Activated T-helper 2 cell treated with anti-CD3 and anti-CD28 coated beads, Interferon-gamma antibody, Interleukin-2, Interleukin-4, amounts not matched to agents 10 μg/mL and 5 μg/mL and 100 μg/mL, durations not matched to agents 14 hours and 24 hours and 36 hours (primary cell): ENCODE measurements at places on chromosomes 7 and 10. TPM values are rescaled to one million over a fixed set of nuclear protein-coding genes. Genes with fewer than 3 reads are reported as not detected.

DNA sequence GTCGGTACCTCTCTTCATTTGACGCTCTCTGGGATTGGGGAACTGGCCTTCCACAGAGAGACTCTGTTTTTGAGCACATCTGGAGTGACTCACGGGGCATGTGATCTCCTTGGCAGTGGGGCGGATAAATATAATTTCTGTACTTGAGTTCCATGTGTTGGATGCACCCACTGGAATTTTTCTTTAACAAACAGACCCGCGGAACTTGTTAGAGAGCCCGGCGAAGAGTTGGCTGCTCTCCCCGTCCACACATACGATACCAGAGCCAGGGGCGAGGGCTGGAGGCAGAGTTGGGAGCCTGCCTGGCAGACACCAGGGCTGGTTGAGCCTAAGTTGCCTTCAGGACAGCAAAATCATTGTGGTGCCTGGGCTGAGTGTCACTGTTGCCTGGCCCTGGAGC is at the start of gene FAM180A:
Gene FAM180A, minus strand, starts transcription at position 44 of the 400 bp plus-strand sequence. CDS start 233 bp downstream, outside the sequence.
- no peak within 1 kb of the TSS for H3K4me3 ChIP-seq
- no peaks in the 10 kb centered on the region for H3K4me1 ChIP-seq
- H3K27ac ChIP-seq = no peak within 1 kb of the TSS
- no peak for DNase-seq

Gene RET
- 0.21 and 0.59 TPM in 2 replicates for total RNA-seq

- no peaks in the 10 kb centered on the region for H3K27me3 ChIP-seq
- peaks cover 9% of the 10 kb centered on the region for H3K4me1 ChIP-seq
- no peak for DNase-seq
Observed at GRCh38 chr7:93165447-93165846, 17.3 kb upstream of the SAMD9L start.

Gene TBXAS1
- 1.7 and 2.0 TPM in 2 replicates for total RNA-seq

DNA sequence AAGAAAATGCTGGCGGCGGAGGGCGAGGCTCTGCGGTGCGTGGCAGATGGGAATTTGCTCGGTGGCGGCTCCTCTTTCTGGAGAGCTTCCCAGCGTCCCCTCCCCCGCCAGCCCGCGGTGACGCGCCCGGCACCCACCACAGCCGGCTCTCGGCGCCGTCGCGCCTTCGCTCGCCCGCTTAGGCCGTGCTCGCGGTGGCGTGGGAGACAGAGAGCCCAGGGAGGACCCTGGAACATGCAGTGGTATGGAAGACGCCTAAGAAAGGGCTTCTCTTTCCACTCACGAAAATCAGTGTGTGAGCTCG is 576 bp upstream of the CSGALNACT2 start:
- H3K4me1 ChIP-seq = peaks cover 57% of the 10 kb centered on the region
- peak overlapping the region; percentile 96 for H3K4me3 ChIP-seq
- no peaks in the 10 kb centered on the region for H3K27me3 ChIP-seq

DNA sequence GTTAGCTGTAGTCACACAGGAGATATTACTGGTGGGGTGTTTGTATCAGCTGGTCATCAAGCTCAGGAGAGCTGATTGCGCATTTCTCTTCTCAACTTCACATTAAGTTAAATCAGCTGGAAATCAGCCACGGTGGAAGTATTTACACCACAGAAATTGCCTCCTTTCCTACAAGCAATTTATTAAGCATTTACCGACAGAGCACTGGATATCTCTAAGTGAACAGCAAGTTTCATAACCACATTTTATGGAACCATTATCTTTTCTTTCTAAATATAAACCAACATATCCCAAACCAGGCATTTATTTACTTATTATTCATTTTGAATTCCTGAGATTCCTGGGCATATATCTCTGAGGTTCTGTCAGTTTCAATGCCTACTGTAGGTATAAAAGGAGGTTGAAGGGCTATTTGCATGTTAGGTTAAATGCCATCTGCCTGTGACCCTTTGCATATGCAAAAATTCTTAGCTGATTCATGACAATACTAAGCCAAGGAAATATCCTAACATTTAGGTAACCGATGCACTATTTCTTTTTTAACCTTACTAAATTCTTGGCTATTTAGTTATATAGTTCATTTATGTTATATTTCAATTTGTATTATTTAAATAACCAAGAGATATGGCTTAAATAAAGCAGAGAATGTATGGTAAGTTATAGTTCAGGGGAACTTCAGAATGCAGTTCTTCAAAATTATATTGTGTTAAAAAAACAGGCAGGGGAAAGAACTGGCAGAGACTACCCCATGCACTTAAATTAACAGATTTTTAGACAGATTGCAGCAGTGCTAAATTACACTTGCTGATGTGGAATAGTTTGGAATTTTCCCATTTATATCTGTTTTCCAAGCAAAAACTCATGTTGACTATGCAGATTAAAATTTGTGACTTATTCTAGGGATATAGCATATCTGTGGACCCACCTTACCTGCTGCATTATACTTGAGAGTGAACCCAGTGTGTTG is 56.8 kb downstream of the DYNC1I1 start:
- no peak for DNase-seq
- H3K27me3 ChIP-seq = no peaks in the 10 kb centered on the region
- no peak overlapping the region for H3K27ac ChIP-seq
- H3K4me3 ChIP-seq = no peak overlapping the region

Gene FAM170B
- not detected in 2 replicates for total RNA-seq

DNA sequence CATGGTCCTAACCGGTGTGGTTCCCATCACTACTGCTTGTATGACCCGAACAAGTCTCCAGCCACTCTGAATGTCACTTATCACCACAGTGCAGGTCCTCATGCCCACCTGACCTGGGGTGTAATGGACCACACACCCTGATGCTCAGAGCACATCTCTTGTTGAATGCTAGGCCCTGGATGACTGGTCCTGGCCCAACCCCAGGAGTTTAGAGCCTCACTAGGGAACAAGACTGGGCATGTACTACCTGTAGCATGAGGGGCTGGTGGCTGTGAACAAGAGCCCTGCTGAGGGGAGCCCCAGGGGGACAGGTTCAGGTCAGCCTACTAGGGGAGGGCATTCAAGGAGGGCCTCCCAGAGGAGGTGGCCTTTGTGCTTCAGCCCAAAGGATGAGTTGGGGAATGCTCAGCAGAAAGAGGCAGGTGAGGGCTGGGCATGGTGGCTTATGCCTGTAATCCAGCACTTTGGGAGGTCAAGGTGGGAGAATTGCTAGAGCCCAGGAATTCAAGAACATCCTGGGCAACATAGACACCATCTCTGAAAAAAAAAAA is 31.2 kb downstream of the ZMIZ1 start:
- no peak overlapping the region for H3K27ac ChIP-seq
- H3K4me3 ChIP-seq = no peak overlapping the region
- no peak for DNase-seq
- H3K27me3 ChIP-seq = no peaks in the 10 kb centered on the region

DNA sequence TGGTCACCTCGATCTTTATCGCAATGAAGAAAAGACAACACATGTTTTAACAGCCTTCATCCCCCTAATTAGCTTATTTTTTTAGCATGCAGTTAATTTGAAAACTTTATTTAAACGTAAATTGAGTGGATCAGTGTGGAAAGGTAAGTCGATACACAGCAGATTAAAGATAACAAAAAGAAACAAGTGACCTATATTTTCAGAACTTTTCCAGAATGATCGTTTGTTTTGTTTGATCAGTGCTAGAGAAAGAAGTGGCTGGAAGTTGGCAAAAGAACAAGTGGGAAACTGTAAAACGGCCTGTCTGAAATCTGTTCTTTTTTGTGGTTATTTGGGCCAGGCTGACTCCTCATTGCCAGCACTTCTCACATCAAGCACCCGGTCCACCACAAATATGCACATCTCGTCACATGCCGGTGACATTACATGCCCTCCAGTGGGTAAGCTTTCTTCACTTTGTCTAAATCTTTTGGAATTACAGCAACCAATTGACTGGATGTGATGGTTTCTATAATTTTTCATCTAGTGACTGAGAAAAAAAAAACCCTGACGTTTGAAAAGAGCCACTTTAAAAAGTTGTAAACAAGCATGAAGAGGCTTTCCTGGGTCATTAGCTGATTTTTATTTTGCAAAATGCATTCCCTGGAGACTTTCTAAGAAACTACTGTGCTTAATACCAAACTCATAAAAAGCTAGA is 33.2 kb downstream of the C7orf33 start:
- H3K4me3 ChIP-seq = no peak overlapping the region
- peaks cover 5% of the 10 kb centered on the region for H3K27me3 ChIP-seq
- H3K27ac ChIP-seq = no peak overlapping the region
- DNase-seq = no peak
- H3K36me3 ChIP-seq = no peaks in the 10 kb centered on the region

Gene SLC18A3
- 0.18 and 0.32 TPM in 2 replicates for total RNA-seq

GRCh38 chr7:135454060-135454459 is 55.8 kb downstream of the CNOT4 start:
- H3K27ac ChIP-seq = no peak overlapping the region
- peaks cover 11% of the 10 kb centered on the region for H3K4me1 ChIP-seq
- H3K27me3 ChIP-seq = no peaks in the 10 kb centered on the region
- H3K4me3 ChIP-seq = no peak overlapping the region
- no peaks in the 10 kb centered on the region for H3K36me3 ChIP-seq

Gene EN2
- not detected in 2 replicates for total RNA-seq

DNA sequence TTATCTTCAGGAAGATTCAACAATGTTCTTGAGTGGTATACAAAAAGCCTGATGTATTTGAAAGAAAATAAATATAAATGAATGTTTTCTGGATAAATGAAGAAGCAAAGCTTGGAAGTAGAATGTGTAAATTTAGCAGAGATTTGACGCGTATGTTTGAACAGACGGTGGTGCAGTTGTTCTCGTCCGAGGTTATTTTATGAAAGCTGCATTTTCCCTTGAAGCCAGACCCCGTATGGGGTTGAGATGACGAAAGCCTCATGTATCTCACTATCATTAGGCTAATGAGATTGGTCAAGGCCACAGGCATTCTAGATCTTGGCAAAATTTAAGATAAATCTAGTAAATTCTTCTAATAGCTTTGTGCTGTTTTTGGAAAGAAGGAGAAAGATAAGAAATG is 195.2 kb downstream of the NXPH1 start:
- H3K36me3 ChIP-seq = no peaks in the 10 kb centered on the region
- no peak overlapping the region for H3K4me3 ChIP-seq
- H3K27ac ChIP-seq = no peak overlapping the region
- no peak for DNase-seq
- H3K4me1 ChIP-seq = no peaks in the 10 kb centered on the region
- no peaks in the 10 kb centered on the region for H3K27me3 ChIP-seq

DNA sequence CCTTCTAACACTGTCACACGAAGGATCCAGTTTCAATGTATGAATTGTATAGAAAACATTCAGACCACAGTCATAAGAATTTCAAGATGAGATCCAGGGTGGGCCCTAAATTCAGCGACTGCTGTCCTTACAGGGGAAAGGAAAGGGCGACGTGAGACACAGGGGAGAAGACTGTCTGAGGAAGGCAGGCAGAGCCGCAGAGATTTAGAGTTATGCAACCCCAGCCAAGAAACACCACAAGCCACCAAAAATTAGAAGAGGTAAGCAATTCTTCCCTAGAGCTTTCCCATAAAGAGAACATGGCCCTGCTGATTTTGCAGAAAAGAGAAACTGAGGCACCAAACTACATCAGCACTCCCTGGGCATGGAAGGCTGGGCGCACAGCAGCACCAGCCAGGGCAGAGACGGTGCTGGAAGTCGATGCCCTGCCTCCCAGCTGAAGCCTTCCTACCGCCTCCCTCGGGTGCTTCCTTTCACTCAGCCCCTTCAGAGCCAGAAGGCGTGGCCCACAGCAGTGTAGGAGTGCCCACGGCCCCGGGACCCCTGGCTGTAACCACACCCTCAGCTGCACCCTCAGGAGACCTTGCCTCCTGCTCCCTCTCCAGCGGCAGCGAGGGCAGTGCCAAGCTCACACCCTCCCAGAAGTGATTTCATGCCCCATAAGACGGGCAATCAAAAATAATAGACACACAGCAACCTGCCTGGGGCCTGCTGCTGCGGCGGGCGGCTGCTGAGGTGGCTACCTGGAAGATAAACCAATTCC is 81.0 kb upstream of the LRRC4 start:
- no peaks in the 10 kb centered on the region for H3K36me3 ChIP-seq
- H3K4me3 ChIP-seq = no peak overlapping the region
- peaks cover 26% of the 10 kb centered on the region for H3K4me1 ChIP-seq
- DNase-seq = no peak

- no peak overlapping the region for H3K4me3 ChIP-seq
- H3K27me3 ChIP-seq = no peaks in the 10 kb centered on the region
- H3K27ac ChIP-seq = no peak overlapping the region
- H3K4me1 ChIP-seq = no peaks in the 10 kb centered on the region
- H3K36me3 ChIP-seq = no peaks in the 10 kb centered on the region
- no peak for DNase-seq
Observed at GRCh38 chr7:45873355-45873754, 473 bp upstream of the CCDC201 start.
